ENCODE measurements at places on chromosomes 3 and 15.

GRCh38 chr15:76342382-76343201, 6.0 kb downstream of the ISL2 start:
- DNase-seq, result peak; percentile 51

DNA sequence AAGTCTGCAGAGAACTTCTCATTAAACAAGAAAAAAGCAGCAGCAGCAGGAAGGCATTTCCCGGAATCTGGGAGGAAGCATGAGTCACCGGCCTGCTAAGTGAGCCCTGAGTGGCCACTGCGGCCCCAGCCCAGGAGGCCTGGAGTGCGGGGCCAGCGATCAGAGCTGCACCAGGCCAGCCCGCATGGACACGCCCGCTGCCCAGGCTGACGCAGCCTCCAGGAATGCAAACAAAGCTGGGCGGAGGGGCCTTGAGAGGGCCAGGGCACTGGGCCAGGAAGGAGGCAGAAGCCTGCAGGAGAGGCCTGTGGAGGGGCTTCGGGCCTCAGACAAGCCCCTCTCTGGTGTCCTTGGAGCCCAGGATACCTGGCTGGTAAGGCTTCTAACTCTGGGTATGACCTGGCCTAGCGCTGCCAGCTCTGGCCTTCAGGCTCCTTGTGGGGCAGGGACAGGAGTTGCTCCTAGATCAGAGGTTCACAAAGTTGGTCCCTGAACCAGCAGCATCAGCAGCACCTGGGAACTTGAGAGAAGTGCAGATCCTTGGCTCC, 101.2 kb downstream of the SMAD6 start:
- DNase-seq, result peak; percentile 22

- no peak for DNase-seq
Observed at GRCh38 chr15:98653686-98654085, 5.3 kb downstream of the IGF1R start.

GRCh38 chr3:72054976-72055375, 270.0 kb upstream of the PROK2 start:
- no peak for DNase-seq

GRCh38 chr3:156530980-156531379, 23.9 kb downstream of the SSR3 start:
- no peak for DNase-seq

DNA sequence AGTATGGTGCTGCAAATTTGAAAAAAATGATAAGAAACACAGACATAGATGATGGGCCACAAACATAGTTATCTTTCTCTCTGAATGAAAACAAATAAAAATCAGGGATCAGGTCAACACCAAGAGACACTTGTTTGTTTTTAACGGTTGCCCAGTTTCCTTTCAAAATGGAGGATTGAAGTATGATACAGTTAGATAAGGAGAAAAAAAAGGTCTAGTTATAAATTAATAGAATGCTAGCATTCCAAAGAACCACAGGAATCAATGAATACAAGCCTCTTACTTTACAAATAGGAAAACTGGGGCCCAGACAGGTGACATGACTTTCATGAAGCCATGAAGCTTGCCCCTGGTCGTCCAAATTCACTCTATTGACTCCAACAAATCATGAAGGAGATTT, 305.1 kb downstream of the ZNF621 start:
- no peak for DNase-seq

- DNase-seq, result no peak
Observed at GRCh38 chr3:8841472-8841871, 72.1 kb upstream of the OXTR start.

GRCh38 chr3:100702082-100702979, 7.0 kb upstream of the TFG start:
- no peak for DNase-seq

DNA sequence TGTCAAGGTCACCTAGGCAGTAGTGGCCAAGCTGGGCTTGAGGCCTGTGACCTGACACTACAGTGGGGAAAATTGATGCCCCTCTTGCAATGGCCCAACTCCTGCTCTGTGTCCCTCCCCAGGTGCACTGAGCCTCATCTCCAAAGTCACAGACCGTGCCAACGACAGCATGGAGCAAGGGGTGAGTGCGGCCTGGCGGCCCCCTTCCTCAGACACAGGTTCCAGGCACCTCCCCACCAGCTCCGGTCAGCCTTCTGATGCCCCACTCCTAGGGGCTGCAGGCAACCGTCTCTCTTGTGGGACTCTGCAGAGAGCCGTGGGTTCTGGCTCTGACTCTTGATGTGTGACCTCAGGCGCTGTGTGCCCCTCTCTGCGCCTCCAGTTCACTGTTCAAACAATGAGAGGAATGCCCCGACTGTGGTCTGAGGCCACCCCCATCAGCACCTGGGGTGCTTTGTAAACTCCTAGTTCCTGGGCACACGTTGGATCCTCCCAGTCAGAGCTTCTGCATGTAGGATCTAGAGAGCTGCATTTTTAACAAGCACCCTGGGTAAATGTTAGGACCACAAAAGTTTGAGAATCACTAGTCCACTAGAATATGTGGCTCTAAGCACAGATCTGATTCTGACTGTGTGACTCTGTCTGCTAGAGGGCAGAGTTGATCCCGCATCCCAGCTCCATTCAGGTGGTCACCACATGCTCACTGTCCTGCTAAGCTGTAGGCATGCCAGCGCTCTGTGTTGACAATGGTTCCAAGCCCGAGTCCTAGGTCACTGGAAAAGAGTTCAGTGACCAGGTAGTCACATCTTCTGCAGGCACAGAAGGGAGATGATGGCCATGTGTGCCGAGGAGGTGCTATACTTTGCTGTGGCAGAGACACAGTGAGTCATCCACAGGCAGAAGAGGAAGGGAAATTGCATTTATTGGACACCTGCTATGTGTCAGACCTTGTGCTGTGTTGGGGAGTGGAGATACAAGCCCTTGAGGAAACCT, 46.2 kb upstream of the NR2C2 start:
- DNase-seq, result no peak

DNA sequence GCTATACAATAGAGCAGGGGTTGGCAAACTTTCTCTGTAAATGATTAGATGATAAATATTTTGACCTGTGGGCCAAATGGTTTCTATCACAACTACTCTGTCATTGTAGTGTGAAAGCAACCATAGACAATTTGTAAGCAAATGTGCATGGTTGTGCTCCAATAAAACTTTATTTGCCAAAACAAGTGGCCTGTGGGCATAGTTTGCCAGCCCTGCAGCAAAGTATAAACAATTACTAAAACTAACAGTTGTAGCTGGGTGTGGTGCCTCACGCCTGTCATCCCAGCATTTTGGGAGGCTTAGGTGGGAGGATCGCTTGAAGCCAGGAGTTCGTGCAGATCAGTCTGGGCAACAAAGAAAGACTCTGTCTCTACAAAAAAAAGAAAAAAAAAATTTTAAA, 61.6 kb downstream of the NBEAL2 start:
- DNase-seq, result no peak

DNA sequence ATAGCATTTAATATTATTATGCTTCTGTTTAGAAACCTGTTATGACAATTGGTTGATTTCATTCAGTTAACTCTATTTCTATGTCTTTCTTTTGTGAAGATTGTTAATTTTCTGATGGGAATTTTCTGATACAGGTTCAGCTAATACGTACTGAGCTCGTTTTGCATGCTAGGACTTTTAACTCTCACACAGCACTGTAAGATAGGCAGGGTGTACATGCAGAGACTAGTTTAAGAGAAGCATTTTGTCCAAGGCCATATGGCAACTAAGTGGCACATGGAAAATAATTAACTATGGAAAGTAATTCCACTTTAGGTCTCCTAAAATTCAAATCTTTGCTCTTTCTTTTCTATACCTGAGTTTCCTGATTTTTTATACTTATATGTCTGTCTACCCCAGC, 81.9 kb downstream of the IL1RAP start:
- no peak for DNase-seq

- DNase-seq, result no peak
Observed at GRCh38 chr3:33089515-33089914, 7.4 kb downstream of the GLB1 start.

DNA sequence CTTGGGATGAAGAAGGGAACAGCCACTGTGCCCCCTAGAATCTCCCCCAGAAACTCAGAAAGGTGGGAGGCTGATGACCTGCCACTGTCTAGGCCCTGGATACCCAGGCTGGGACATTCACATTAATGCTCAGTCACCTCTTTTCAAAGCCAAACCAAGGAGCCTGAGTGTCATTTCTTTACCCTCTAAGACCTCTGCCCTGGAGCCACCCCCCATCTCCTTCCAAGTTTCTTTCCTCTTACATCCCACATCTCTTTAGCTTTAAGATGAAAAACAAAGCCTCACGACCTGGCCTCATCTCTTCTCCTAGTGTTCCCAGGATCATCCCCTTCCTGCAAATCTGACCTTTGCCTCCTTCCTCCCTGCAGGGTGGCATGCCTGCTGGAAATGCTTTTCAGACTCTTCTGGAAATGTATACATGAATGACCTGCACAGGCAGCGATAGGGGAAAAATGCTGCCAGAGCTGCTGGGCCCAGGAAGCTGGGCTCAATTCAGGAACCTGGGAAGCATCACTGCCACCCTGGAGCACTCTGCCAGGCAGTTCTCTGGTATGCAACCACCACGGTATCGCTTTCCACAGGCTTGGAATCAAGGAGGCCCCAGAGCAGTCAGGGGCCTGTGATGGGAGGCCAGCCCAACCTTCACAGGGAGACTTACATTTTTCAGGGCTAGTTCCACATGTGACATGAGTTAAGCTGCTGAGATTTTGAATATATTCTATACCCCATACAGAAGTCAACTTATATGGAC, 67.6 kb downstream of the DAPK2 start:
- no peak for DNase-seq

GRCh38 chr15:55289746-55290527, at the start of gene RAB27A:
Gene RAB27A (minus strand): TSS chr15:55289813. CDS start chr15:55234934, 54,879 bp downstream.
- DNase-seq, result peak; percentile 90

All from Peyer's patch (tissue), 4 donors.